ENCODE measurements at places on chromosomes 5 and 9.

DNA sequence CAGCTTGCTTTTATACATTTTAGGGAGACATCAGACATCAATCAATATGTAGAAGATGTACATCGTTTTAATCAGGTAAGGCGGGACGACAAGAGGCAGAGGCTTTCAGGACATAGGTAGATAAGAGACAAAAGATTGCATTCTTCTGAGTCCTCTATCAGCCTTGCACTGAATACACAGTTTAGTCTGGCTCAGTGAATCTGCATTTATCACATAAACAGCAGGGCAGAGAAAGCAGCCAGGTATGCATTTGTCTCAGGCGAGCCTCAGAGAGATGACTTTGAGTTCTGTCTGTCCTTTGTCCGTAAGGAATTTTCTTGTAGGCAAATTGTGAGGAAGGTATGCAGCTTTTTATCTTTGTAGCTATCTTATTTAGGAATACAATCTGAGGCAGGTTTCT lies 202.8 kb upstream of the TAS2R1 start:
- no peak for DNase-seq

- no peak for DNase-seq
These were observed 1384.3 kb upstream of the WWC1 start for GRCh38 chr5:166906991-166907713.

- DNase-seq: no peak
These were observed 39.0 kb downstream of the ERGIC1 start for GRCh38 chr5:172872997-172873491.

- DNase-seq: no peak
These were observed 9.7 kb upstream of the JADE2 start for GRCh38 chr5:134515801-134516200.

DNA sequence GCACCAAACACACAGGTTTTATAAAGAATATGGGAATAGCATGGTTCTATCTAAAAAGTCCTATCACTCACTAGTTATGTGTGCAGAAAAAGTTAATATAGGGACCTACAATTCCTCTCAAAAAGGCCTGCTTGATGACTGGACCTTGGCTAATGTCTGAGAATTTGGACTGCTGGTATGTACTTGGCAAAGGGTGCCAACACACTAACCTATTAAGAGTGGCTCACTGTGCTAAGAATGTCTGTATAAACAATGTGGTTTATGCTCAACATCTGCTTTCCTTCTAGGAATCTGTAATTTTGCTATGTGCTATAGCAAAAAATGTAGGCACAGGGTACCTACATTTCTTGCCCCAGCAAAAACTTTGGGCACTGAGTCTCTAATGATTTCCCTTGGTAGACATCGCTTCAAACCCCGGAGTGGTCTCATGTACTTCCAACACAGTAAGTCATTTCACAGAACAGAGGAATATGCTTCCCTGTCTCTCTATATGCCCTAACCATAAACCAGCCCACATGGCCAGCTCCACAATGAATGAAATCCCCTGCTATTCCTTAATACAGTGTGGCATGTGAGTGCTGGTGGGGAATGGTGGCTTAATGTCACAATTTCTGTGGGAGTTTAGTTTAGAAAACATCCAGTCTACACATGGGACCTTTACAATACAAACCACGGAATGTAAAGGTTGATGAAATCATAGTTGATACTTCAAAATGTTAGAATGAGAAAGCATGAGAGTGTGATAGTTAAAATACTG lies 101.7 kb downstream of the UBAP2 start:
- no peak for DNase-seq

DNA sequence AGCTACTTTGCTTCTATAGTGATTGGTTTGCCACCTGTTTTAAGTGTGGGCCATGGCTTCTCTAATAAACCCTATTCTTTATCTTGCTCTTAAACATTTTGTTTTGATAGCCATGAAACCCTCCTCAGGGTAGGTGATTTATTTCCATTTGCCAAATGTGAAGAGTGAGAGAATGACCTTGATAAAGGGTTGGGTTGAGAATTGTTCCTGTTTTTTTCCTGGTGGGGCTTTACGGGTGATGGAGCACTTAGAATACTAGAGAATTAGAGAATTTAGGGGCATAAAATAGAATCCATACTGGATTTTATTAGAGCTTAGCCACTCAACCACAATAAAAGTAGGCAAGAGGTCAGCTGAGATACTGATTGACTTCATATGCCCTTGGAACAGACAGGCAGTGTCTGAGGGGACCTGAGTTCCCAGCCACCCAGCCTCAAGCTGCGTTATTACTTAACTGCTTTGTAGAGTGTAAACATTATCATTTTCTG lies 68.9 kb downstream of the COMMD10 start:
- no peak for DNase-seq

DNA sequence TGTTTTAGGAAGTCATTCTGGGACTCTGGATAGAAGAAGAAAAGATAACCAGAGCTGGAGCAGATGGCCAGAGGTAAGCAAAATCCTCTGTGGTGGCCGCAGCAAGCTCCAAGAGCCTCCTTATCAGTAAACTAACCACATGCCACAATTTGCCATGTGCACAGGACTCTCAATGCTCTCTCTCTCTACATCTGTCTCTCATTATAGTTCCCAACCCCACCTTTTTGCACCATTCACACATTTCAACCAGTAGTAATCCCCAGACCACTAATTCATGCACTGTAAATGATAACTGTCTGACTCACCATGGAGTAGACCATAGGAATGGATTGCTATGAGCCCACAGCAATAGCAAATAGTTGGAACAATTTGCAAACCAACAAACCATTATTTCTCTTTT lies 526.1 kb downstream of the TLR4 start:
- no peak for DNase-seq

DNA sequence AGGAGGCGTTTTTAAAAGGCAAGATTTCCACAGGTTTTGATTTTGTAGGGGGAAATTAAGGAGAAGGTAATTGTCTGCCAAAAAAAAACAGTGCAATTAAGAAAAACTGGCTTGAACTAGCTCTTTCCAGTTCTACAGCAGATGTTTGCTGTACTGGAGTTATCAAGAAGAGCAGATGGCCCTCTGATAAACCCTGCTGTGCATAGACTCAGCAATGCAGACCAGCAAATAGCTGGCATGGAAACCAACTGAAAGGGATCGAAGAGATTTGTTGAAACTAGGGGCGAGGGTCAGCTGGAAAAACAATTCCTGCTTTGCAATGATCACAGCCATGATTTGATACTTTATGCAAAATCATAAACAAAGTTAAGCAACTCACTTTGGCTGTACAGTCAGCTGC lies 17.8 kb upstream of the BHMT start:
- no peak for DNase-seq

DNA sequence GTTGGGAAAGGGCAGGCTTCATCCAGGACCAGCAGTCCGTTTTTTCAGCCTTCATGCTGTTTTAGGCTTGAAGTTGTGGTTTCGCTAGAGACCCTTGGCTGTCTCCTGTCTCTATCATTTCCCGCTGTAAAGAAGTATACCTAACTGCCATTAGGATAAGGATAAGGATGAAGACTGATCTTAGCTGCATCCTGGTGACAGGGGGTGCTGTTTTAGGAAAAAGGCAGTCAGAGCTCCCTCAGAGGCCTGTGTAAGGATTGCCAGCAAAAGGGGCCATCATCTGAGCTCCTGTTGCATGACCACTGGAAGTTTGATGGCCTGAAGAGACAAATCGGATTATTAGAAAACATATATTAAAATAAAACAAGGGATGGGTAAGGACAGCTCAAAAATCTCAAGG lies 64.8 kb upstream of the FGF10 start:
- DNase-seq: no peak

Data from activated CD4-positive, CD25-positive, alpha-beta regulatory T cell treated with anti-CD3 and anti-CD28 coated beads, Interleukin-2, amount 50 U/mL, for 72 hours (primary cell).